LHCN-M2 (cell line): ENCODE measurements at places on chromosomes 4 and X.

DNA sequence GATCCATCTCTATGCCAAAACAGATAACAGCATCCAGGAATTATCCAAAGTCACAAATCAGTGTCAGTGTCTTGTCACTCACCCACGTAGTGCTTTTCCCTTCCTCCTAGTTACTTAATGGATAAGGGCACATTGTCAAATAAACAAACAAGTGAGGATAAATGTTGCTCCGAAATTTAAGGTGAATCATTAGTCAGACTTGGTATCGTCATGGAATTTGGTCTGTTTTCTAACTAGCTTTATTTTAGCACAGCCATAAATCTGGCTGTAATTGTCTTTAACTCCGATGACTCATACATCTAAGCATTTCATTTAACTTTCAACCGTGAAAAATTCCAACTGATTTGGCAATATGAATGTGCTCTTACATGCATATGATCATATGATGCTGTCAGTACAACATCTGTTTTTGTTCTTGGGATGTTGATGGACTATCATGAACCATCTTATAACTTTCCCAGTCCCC lies 83.3 kb downstream of the SNCA start:
- peak; percentile 95 for DNase-seq

DNA sequence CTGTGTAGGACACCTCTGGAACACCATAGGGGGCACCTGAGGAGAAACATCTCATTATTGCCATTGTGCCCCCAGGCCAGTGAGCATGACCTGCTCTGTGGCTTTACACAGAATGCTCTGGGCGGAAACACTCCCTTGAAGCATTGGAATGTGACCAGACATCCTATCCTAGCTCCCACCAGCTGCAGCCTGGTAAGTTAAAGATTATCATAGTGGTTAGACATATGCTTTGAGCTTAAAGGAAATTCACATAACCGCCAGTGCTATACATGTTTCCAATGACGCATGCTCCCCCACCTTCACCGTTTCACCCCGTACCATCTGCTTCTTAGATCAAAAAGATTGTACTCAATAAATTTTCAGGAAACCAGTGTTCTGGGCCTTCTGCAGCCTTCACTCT lies 217.7 kb upstream of the CENPE start:
- no peak for DNase-seq

DNA sequence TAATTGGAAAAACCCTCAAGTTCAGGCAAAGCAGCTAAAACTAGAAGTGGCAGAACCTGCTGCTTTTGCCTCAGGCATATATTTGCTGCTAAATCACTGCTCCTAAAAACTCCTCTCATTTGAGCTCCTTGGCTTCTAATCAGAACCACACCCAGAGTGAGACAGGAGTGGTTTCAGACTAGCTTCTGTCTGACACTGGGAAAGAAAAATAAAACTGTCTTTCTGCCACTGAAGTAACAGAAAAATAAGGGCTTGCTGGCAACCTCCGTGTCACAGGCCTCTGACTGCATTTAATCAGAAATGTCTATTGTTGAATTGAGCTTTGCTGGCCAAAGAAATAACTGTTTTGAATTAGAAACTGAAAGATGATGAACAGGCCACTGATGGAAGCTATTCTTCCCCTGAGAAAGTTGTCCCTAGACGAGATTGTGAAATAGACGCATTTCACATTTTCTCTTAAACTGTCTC lies 52.1 kb upstream of the RAP2C start:
- no peak for DNase-seq

DNA sequence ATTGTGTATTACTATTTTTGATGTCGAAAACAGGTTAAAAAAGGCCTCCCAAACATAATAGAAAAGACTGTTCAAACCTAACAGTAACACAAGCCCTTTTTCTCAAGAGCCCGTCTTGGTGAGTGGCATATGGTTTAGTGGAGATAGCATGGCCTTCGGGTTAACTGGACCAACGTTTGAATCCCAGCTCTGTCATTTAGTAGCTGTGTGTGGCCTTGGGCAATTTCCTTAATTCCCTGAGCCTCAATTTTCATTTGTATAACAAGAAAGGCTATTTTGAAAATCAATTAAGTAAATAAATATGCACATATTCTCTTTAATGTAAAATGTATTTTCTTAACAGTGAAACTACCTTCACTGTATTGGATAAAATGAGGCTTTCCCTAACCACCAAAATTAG lies 62.3 kb downstream of the HELT start:
- no peak for DNase-seq

GRCh38 chr4:110087070-110087708 lies 111.2 kb downstream of the ELOVL6 start:
- DNase-seq, result peak; percentile 97

DNA sequence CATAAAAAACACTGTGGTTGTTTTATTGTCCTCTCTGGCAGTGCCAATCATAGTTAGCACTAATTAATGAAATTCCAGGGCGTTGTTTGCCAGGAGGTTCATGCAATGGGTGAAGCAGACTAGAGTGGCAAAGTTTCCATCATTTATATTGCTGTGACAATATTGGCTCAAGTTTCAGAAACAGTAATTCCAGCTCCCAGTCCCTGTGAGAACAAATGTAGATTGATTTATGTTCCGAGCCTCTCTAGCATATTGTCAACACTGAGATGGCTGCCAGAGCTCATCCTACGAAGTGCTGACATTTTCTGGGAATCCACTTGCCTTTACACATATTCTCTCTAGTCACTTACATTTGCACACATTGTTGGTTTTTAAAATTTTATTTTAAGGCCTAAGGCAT lies 440.0 kb upstream of the IGFBP7 start:
- no peak for DNase-seq

- DNase-seq, result no peak
These were observed 10.2 kb upstream of the CORIN start for GRCh38 chr4:47848041-47848440.

DNA sequence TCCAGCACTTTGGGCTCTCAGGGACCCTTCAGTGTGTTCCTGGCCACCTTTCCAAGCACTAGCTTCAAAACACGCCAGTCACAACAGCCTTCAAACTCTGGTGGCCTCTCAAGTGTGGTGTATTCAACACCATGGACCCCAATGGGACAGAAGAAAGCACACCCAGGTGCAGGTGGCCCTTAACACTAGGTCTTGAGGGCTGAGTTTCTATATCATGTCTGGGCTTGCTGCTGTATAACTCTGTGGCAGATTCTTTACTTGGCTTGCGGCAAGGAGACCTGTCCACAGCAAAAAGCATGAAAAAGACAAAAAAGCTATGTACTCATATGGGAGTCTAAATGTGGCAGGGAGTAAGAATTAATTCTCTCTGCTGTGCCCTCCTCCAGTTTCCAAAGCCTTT lies 23.1 kb downstream of the MSL3 start:
- no peak for DNase-seq

- DNase-seq, result no peak
These were observed 9.6 kb upstream of the UVSSA start for GRCh38 chr4:1337376-1337831.

- peak; percentile 96 for DNase-seq
These were observed 10.3 kb upstream of the CXCL2 start for GRCh38 chr4:74109116-74109869.

DNA sequence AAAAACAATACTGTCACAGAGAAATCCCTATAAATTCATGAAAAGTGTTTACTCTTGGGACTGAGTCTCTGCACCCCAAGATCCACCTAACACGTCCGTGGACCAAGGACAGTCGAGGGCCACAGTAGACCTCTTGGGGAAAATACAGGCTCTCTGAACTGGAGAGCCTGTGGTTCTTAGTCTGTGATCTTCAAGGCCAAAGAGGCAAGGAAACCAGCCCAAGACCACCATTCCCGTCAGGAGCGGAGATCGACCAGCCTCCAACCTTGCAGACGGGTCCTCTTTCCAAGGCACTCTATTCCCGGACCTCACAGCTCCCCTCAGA lies 1.6 kb upstream of the APBB2 start:
- DNase-seq, result no peak

DNA sequence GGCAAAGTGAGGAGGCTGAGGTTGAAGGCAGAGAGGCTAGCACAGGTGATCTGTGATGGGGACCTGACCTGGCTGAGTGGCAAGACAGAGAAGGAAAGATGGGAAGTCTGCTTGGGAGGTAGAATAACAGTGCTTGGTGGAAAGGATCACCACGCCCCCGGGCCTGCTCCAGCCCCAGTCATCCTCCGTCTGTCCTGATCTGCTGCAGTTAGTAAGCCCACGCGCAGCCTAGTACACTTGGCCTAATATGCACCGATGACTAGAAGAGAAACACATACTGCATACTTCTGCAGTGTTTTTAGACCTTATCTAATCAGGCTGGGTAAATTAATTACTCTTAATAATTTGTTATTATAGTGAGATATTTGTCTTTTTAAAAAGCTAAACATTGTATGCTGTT lies 103.7 kb upstream of the KLF3 start:
- no peak for DNase-seq

DNA sequence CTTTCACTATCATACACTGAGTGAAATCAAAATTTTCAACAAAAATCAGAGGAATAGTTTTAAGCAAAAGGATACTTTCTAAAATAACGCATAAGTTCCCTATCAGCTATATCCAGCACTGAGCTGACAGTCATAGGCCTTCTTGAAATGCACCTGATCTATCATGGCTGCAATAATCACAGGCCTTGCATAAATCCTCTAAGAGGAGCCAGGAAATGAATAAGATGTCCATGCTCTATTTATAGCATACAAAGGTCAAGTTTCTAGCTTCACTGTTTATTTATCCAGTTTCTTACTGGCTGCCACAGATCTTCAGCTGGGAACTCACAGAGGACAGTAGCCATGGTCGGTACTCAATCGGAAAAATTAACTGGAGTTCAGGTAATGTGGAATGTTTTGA lies 235.9 kb upstream of the DMD start:
- no peak for DNase-seq

GRCh38 chrX:135477576-135477975 lies 42.9 kb upstream of the INTS6L start:
- peak; percentile 60 for DNase-seq

- DNase-seq, result no peak
These were observed 368.6 kb downstream of the HNRNPD start for GRCh38 chr4:82005158-82005557.
